ENCODE measurements at places on chromosomes 16 and 17.

DNA sequence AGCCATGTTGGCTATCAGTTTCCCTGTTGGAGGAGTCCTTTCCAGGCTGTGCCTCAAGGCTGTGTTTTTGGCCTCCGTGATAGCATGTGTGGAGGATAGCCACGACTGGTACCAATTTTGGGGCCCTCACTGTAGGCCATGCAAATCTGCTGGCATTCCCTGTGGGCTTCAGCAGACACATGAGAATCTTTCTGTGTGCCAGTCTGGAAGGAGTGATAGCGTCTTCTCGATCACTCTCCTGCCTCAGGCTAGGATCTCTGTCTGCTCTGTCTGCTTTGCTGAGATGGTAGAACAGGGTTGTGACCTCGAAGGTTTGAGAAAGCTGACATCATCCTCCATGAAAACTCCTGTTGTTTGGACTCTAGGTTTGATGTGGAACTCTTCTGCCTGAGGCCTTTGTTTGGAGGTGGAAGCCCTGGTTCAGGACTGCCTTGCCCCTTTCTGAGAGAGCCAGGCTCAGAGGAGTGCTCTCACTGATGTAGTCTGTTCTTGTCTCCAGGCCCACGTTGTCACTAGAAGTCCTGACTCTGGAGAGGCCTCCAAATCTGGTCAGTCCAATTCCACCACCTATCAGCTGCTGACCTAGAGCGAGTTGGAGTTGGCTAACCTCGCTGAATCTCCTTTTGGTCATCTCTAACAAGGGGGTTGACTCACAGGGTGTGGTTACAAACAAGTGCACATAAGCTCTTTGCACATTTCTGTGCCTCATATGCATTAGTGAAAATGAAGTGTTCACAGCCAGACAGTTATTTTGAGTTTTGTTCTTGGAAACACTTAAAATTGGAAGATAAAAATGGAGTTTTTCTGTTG is 12.1 kb upstream of the EDC4 start:
- no peak overlapping the region for H3K4me3 ChIP-seq
- no peaks in the 10 kb centered on the region for H3K4me1 ChIP-seq

DNA sequence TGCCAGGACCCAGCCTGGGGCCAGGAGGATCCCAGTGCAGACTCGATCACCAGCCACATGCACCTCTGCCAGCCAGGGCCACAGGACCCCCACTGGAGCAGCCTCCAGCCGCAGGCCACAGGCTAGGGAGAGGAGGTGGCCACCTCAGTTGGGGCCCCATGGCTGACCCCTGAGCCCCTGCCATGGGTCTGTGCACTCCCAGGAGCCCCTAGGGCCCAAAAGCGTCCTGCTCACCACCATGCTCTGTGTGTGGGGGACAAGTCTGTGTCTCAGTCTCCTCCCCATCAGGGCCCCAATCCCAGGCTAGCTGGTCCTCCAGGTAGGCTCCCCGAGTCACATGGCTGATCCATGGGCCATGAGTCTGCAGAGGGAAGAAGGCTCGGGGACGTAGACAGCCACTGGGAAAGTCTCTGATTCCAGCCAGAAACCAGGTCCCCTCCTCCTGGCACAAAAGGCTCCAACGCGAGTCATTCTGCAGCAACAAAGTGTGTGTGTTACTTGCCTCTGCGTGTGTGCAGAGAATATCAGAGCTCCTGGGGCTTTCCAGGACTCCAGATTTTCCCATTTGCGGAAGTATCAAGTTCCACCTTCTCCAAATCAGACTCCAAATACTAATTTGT is 6.1 kb upstream of the PRSS8 start:
- H3K4me3 ChIP-seq: peak overlapping the region; percentile 19
- H3K27me3 ChIP-seq: peaks cover 4% of the 10 kb centered on the region
- no peaks in the 10 kb centered on the region for H3K36me3 ChIP-seq
- H3K4me1 ChIP-seq: peaks cover 2% of the 10 kb centered on the region
- peak overlapping the region; percentile 43 for H3K27ac ChIP-seq

- H3K4me1 ChIP-seq: no peaks in the 10 kb centered on the region
- H3K27me3 ChIP-seq: no peaks in the 10 kb centered on the region
- H3K27ac ChIP-seq: no peak overlapping the region
These were observed 35.2 kb downstream of the USP22 start for GRCh38 chr17:21007646-21008045.

DNA sequence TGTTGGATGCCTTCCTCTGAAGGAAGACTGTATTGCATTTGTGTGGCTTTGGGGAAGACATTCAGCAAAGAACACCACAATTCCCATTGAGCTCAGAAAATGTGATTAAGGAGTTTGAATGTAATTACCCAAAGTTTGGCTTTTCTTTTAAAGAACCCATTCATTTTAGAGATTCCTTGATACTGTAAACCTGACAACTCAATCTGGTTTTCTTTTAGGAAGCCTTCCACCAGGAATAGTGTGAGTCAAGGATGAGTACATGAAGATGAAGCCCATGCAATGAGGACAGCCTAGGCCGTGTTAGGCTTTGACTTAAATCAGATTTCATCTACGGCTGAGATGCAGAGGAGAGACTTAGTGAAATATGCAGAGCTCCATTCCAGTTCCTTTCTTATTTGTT is 271.7 kb upstream of the TBX2 start:
- H3K27ac ChIP-seq: no peak overlapping the region
- H3K36me3 ChIP-seq: no peaks in the 10 kb centered on the region
- no peaks in the 10 kb centered on the region for H3K27me3 ChIP-seq
- peaks cover 14% of the 10 kb centered on the region for H3K4me1 ChIP-seq

DNA sequence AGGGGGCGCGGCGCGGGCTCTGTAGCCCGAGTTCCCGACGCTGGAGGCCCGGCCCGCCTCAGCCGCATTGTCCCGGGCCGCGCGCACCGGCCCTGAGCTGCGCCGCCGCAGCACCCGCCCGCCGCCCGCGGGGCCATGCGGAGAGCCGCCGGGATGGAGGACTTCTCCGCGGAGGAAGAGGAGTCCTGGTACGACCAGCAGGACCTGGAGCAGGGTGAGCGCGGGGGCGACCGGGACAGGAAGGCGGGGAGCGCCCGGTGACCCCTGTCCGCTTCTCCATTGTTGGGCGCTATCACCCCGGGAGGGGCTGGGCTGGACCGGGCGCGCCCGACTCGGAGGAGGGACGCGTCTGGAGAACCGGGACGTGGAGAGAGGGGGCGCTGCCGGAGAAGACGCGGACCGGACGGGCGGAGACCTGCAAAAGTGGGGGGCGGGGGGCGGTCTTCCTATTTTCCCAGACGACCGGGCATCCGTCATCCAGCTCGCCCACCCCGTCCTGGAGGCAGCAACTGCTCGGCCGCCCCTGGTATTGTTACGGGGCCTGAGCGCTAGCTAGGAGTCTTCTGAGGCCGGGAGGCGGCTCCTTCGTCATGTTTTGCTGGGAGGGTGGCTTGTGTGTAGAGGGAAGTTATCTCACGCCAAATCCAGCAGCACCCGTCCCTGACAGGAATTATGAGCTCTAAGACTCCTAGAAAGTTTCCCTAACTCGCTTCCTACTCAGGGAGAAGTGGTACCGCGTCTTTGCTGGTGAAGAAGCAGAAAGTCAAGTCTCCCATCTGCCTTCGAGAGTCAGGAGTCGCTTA is 678 bp downstream of the CDR2L start:
- peak overlapping the region; percentile 35 for H3K4me3 ChIP-seq
- no peaks in the 10 kb centered on the region for H3K27me3 ChIP-seq
- no peak for DNase-seq

DNA sequence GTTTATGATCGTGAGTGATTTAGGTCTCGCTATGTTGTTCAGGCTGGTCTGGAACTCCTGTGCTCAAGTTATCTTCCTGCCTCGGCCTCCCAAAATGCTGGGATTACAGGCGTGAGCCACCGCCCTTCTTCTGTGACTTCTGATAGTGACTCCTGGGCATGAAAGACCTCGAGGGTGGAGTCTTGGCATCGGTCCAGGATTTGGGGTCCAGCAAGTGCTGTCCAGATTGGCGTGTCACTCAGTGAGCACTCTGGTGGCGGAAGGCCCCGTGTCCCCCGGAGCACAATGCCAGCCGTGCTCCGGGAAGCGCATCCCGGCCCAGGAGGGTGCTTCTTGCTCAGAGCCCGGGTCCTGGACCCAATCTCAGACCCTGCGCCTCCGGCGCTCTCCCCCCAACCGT is 6.8 kb downstream of the OR1F1 start:
- H3K4me3 ChIP-seq: no peak overlapping the region
- no peak overlapping the region for H3K27ac ChIP-seq
- H3K27me3 ChIP-seq: peaks cover 15% of the 10 kb centered on the region
- no peaks in the 10 kb centered on the region for H3K36me3 ChIP-seq
- H3K4me1 ChIP-seq: peaks cover 6% of the 10 kb centered on the region

GRCh38 chr16:9755081-9755480 is 427.1 kb downstream of the GRIN2A start:
- no peaks in the 10 kb centered on the region for H3K36me3 ChIP-seq
- H3K4me3 ChIP-seq: no peak overlapping the region
- H3K27me3 ChIP-seq: no peaks in the 10 kb centered on the region
- no peak for DNase-seq
- no peak overlapping the region for H3K27ac ChIP-seq
- no peaks in the 10 kb centered on the region for H3K4me1 ChIP-seq

DNA sequence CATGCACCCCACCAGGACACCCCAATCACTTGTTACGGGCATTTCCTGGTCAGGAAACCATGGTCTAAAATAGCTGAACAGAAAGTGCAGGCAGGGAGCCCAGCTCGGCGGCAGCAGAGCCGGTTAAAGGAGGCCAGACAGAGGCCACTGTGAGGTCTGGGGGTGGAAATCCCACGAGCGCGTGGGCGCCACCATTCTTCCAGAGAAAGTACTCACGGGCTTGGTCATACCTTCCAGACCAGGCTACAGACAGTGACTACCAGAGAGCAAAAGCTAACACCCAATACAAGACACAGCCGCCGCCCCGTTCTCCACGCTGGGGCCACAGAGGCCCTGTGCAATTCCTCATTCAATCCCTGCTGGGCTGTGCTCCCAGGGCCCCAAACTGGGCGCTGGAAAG is 11.9 kb downstream of the CEP131 start:
- DNase-seq: no peak
- no peaks in the 10 kb centered on the region for H3K27me3 ChIP-seq
- no peaks in the 10 kb centered on the region for H3K4me1 ChIP-seq
- no peak overlapping the region for H3K4me3 ChIP-seq

GRCh38 chr16:73323880-73324279 is 276.0 kb upstream of the ZFHX3 start:
- H3K36me3 ChIP-seq: no peaks in the 10 kb centered on the region
- no peak for DNase-seq
- no peak overlapping the region for H3K27ac ChIP-seq
- no peaks in the 10 kb centered on the region for H3K4me1 ChIP-seq
- H3K4me3 ChIP-seq: no peak overlapping the region
- H3K27me3 ChIP-seq: no peaks in the 10 kb centered on the region

GRCh38 chr17:17893801-17894644 is 57.2 kb upstream of the SREBF1 start:
- no peak overlapping the region for H3K4me3 ChIP-seq
- no peak for DNase-seq
- H3K27me3 ChIP-seq: no peaks in the 10 kb centered on the region
- no peak overlapping the region for H3K27ac ChIP-seq

DNA sequence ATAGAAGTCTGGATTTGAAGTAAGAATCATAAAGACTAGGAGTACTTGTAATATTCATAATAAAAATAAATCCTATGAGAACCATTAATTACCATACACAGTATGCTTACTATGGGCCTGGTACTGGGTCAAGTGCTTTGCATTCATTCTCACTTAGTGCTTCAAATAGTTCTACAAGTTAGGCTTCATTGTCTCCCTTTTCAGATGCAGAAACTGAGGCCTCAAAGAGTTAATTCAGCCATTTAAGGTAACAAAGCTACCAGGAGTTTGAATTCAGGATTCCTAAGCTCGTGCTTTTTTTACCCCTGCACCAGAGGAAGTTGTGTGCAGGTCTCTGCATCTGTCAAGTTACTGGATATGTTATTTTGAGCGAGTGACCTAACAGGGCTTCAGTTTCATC is 1098.4 kb upstream of the EEF2KMT start:
- no peaks in the 10 kb centered on the region for H3K27me3 ChIP-seq
- no peak overlapping the region for H3K27ac ChIP-seq
- no peak overlapping the region for H3K4me3 ChIP-seq

DNA sequence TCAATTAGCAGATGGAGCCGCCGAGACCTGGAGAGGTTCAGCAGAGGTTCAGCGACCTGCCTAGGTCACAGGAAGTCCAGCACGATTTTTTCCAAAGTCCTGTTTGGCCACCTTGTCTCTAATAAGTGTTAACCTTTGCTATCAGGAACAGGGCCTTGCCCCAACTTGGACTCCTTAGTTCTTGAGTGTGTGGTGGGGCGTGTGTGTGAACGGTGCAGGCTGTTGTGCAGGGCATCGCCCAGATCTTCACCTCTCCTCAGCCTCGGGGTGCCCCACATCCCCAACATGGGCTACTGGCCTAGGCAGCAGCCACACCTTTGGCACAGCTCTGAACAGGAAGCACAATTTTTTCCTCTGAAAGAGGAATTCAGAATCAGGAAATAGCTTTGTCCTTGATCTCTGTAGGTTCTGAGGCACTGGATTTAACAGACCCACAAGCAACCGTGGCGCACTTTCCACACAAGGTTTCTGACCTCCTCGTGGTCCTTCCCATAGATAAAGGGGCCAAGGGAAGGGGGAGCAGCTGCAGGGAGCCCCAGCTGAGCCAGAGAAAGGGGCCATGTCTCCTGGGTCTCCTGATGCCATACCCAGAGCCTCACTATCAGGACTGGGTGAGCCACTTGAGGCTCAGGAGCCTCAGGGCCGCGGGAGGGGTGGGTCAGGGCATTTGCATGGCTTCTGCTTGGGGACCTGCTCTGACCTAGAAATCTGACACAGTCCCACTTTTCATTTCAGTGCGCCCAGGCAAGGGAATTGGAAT is 10.4 kb downstream of the MPRIP start:
- no peak overlapping the region for H3K4me3 ChIP-seq
- H3K27me3 ChIP-seq: no peaks in the 10 kb centered on the region
- no peak for DNase-seq
- H3K36me3 ChIP-seq: peaks cover 10% of the 10 kb centered on the region

DNA sequence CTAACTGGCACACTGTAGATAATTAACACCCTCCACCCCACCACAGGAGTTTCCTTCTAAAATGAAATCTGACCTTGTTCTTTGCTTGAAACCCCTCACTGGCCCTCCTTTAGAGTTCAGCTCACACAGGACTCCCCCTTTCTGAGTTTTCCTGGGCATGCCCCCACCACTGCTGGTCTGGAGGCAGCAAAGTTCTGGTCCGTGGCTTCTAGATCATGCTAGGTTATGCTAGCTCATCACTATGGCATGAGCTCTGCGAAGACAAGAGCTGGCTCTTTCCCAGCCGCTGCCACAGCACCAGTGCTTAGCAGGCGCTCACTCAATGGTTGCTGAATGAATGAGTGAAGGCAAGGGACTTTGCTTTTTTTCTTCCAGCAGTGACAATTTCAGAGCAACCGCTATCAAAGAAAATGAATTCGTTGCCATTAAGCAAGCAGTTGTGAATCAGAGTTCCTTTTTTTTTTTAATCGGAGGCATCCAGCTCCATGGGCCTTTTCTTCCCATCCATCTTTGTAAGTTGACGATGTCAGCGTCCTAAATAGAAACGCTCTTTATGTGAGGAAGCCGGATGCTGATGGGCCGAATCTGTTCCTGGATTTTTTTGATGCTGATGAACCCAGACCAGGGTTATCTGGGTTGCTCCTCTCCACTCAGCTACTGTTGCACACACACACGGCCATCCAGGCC is 80.8 kb upstream of the NOL11 start:
- no peak overlapping the region for H3K27ac ChIP-seq
- no peaks in the 10 kb centered on the region for H3K4me1 ChIP-seq
- DNase-seq: no peak
